Choroid plexus epithelial cell (primary cell): ENCODE measurements at places on chromosomes 7 and 10.

- peak; percentile 72 for DNase-seq
These were observed 122.5 kb upstream of the C1QL3 start for GRCh38 chr10:16644146-16644545.

DNA sequence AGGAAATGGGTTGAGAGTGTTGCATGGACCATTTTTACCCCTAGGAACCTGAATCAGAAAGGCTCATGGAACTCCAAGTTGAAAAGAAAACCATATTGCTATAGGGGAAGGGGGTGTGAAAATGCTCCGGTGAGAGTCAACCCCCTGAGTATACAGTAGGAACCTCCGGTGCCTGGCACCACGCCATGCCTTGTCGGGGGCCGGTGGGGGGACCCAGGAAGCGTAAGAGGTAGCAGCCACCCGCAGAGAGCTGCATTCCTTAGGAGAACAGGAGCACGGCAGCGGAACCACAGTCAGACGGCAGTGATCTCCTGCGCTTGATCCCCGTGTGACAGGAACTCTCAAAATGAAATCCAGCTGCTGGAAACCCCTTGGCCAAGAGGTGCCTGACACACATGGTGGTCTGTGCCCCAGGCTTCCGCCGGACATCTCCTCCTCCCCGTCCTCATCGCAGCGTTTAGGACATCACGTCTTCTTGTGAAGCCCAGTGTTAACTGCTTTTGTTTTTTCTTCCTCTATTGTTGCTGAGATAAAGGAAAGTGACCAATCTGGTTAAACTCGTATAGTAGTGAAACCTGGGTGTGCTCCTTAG, 186.8 kb downstream of the CELF2 start:
- peak; percentile 27 for DNase-seq

DNA sequence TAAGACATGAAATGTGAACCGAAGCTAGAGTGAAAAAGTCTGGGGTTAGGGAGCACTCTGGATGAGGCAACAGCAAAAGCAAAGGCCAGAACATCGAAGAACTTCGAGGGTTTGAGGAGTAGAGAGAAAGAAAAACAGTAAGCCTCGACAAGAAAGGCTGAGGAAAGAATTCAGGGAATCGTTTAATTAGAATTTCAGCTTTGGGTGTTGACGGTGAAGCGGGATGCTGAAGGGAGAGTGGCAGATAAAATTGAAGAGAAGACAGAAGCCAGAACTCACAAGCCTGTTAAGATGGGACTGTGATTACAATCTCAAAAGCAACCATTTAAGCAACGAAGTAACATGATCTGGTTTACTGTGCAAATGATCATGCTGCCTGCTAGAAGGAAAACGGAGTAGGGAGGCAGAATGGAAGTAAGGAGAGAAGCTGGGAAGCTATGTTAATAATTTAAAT, 2.1 kb downstream of the TRDMT1 start:
- DNase-seq, result peak; percentile 79

DNA sequence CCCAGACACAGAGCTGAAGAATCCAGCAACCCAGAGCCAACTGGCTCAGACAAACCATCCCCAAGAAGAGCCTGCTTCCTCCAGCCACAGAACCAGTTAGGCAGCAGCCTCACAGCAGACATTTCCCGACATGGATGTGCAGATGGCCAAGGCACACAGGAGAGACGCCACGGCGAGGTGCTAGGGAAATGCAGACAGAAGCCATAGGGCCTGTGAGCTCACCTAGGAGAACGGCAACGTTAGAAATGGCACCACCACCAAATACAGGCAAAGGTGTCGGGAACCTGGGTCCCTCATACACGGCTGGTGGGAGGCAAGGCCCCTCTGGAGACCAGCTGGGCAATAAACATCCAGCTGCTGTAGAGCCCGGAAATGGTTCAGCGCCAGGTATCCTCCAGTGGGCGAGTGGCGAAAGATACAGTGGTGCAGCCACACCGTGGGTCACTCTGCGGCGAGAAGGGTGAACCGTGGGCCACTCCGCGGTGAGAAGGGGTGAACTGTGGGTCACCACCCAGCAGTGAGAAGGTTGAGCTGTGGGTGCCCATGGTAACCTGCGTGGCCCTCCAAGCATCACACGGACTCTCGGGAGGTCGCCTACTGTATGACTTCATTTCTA, 31.2 kb downstream of the JAKMIP3 start:
- no peak for DNase-seq

DNA sequence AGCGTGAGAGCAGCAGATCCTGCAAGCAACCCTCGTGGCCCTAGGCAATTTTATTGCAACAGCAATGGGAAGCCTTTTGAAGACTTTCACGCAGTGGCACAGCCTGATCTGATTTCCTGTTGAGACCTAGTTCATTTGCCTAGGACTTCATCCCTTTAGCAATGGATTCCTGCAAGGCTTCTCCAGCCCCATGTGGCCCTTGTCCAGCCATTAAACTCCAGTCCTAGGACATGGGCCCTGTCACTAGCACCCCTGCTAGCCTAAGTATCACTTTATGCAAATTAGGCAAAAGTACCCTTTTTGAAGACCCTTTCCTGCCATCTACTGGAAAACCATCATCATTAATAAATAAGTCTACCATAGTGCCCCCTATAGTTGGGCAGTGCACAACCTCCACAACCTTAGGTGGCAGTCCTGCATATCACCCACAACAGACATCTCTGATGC, 379.4 kb downstream of the GALNT17 start:
- DNase-seq, result no peak

GRCh38 chr7:129163875-129164544, 19.5 kb downstream of the TSPAN33 start:
- peak; percentile 88 for DNase-seq

GRCh38 chr7:101817471-101818286, at the start of gene CUX1:
Gene CUX1, plus strand, starts transcription at chr7:101817626. Its CDS starts 14 bp downstream, at chr7:101817640.
- peak; percentile 69 for DNase-seq

DNA sequence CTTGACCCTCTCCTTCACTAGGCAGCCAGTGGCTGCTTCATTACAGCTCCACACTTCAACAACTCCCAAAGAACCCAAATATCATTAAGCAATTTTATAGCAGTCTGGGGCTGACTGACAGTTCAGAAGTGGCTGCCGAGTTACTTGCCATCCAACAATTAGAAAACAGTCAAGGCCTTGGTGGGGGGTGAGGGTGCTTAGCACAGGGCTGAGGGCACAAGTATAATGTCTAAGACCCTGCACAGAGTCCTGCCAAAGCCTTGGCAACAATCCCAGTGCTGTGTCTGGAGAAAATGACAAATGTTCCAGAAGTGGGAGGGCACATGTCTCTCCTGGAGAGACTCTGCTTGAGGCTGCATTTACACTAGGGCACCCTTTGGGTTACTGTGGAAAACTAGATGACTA, 71.1 kb downstream of the CXCL12 start:
- no peak for DNase-seq

DNA sequence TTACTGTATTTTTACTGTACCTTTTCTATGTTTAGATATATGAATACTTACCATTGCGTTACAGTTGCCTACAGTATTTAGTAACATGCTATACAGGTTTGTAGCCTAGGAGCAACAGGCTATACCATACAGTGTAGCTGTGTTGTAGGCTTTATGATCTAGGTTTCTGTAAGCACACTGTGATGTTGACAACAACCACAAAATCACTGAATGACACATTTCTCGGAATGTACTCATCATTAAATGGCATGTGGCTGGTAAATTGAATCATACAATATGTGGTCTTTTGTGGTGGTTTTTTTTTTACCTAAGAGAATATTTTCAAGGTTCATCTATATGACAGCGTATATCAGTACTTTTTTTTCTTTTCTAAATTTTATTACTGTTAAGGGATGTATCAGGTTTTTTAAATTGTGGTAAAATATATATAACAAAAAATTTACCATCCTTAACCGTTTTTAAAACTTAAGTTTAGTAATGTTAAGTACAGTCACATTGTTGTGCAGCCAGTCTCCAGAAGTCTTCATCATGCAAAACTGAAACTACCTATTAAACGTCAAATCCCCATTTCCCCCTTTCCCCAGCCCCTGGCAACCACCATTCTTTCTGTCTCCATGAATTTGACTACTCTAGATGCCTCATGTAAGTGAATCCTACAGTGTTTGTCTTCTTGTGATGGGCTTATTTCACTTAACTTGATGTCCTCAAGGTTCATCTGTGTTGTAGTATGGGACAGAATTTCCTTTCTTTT, 21.5 kb downstream of the BTAF1 start:
- peak; percentile 39 for DNase-seq

- DNase-seq, result no peak
These were observed 221.3 kb upstream of the ZMIZ1 start for GRCh38 chr10:78847485-78847884.

DNA sequence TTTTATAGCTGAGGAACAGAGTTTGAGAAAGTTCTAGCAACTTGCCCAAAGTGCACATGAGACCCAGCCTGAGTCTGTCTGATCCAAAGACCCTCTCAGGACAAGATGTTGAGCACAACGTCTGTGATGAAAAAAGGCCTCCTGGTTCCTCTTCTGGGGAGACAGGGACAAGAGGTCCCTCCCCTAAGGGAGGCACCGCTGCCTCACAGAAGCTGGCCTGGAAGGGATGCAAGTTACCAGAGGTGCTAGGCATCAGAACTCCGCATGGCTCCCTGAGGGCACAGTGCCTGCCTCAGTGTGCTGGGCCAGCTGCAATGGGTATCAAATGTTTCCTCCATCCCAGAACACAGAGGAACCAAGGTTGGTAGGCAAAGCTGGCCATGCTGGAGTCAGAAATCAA, 302.4 kb downstream of the GRID1 start:
- DNase-seq, result no peak

DNA sequence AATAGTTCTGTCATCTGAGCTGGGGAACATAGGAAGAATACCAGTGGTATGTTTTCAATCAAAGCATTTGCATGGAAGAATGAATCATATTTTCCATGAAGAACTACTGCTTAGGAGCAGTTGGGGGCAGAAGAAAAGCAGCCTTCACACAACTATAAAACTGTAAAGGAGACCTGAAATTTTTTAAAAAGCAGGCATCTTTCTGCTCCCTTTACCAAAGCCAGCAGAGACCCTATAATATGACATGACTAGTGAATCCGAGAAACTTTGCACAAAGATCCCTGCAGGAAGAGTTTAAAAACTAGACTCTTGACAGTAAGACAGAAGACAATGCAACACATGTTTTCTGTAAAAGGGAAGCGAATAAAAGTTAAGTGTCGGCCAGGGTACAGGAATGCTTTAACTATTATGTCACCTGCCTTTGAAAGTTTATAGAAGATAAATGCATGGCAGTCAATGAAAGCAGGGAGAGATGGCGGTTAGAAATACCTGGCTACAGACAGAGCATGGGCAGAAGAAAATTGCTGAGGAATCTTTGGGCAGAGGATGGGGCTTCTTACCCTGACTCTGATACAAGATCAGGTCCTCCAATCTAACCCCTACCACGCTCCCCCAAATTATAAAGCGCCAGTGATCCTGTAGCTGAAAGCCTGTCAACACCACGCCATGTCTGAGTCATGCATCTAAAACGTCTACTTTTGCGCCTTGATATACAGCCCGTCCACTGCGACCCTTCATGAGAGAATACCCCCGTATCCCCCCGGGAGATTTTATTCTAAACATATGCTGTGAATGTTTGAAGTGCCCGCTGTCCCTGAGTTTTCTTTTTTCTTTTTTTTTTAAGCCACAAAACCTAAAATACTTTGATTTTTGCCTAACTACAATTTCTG, 93.1 kb downstream of the GLI3 start:
- DNase-seq, result peak; percentile 51

GRCh38 chr7:47786557-47787248, 161.6 kb downstream of the PKD1L1 start:
- peak; percentile 99 for DNase-seq

DNA sequence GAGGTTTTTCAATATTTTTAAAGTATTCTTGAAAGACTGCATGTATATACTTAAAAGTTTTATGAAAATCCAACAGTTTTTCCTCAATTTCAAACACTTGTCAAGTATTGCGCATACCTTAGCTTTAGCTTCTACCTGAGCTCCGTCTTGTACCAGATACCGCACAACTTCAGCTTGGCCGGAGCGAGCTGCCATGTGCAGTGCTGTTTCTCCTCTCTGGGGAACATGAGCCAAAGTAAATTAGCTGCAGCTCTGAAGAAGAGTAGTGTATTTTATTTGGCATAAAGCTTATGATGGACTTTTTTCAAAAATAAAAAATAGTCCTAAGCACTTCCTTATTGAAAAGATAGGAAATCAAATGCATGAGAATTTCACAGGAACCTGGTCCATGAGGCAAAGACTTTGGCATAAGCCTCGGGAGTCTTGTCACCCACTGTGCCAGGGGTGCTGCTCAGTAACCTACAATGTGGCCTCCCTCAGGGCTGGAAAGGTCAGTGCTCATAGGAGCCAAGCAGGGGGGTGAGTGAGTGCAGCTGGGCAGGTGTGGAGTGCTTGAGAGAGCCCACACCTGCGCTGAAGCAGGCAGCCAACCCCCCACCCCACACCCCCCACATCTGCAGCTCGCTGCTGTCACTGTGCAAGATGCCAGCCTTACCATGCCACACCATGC, 189.5 kb downstream of the ANK3 start:
- DNase-seq, result no peak

DNA sequence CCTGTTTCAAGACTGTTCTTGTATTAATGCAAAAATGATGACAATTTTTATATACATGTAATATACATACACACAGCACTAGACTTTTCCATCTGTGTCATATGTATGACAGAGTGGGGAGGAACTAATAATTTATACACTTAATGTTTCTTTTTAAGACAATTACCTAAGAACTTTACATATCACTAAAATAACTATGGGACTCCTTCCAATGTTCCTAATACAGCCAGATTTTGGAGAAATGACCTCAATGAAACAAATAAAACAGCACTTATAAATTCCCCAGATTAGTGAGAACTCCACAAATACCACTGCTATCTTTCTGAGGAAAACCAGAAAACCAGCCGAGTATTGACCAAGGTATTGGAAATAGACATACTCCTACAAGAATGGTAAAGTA, 199.4 kb downstream of the ELMO1 start:
- DNase-seq, result no peak

DNA sequence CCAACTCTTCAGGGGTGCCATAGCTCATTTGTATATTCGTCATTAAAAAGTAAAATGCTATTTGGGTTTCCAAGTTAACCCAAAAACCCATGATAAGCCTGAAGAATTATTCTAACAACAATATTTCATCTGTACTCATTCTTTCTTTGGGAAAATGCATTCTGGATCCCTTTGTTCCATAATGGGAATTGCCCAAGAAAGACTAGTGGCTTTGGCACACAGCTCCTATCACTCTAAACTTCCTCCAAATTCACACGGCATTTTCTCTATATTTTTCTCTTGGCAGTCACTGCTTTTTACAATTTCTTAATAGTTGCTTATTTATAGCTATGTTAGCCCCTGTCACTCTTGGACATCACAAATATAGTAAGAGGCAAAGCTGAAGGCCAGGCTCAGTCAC, 29.1 kb downstream of the CHCHD3 start:
- no peak for DNase-seq

GRCh38 chr10:98420786-98421185, 5.8 kb upstream of the PYROXD2 start:
- no peak for DNase-seq

- DNase-seq, result no peak
These were observed 285.1 kb upstream of the ADARB2 start for GRCh38 chr10:2022401-2022800.

DNA sequence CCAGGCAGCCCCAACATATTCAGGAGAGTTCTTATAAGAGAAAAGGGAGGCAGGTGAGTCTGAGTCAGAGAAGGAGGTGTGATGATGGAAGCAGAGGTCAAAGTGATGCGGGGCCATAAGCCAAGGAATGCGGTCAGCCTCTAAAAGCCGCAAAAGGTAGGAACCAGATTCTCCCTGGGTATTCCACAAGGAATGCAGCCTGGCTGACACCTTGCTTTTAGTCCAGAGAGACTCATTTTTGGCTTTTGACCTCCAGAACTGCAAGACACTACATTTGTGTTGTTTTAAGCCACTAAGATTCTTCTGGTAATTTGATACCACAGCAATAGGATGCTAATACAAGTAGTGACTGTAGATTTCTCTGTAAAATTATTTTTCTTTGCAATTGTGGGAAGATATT, 151.5 kb upstream of the EEPD1 start:
- DNase-seq, result peak; percentile 83
